ENCODE measurements at places on chromosomes 7 and 10.
A peak's percentile ranks its signal among the peaks of the same experiment; 100 is the strongest.

DNA sequence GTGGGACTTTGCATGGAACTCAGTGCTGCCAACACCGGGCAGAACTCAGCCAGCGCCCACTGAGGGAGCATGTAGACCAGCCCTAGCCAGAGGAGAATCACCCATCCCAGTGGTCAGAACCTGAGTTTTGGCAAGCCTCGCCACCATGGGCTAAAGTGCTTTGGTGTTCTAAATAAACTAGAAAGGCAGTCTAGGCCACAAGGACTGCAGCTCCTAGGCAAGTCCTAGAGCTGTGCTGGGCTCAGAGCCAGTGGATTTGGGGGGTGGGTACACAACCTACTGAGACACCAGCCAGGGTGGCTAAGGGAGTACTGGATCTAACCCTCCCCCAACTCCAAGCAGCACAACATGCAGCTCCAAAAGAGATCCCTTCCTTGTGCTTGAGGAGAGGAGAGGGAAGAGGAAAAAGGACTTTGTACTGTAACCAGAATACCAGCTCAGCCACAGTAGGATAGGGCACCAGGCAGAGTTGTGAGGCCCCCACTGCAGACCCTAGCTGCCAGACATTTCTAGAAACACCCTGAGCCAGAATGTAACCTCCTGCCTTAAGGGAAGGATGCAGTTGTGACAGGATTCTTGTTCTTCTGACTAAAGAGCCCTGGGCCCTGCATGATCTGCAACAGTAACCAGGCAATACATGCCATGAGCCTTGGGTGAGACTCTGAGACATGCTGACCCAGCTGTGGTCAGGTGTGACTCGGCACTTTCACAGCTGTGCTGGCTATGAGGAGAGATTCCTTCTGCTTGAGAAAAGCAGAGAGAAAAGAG, 24.4 kb downstream of the GSDME start:
- DNase-seq: peak; percentile 23

DNA sequence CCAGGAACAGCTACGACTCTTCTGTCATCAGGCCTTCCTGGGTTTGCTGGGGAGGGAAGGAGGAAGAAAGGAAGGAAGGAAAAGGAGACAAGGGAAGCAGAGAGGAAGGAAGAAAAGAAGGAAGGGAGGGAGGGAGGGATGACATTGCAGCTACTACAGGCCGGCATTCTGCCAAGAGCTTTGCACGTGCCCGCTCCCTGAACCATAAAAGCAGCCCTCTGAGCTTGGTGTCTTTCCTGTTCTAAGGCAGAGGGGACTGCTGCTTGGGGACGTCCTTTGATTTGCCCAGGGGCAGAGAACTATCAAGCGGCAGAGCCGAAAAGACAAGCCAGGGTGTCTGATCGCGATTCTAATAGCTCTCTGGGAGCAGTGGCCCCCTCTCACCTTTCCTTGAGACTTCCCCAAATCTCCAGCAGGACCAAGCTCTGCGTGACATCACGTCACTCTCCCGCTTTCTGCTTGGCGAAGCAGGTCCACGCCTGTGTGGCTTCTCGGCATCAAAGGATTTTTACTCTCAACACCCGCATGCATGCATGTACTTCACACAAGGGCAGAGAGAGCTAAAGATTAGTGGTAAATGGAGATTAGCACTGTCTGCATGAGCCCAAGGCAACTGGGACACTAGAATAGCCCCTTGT, 167.8 kb upstream of the AUTS2 start:
- peak; percentile 30 for DNase-seq

GRCh38 chr7:6074612-6075380, 43.6 kb downstream of the ANKRD61 start:
- peak; percentile 77 for DNase-seq

DNA sequence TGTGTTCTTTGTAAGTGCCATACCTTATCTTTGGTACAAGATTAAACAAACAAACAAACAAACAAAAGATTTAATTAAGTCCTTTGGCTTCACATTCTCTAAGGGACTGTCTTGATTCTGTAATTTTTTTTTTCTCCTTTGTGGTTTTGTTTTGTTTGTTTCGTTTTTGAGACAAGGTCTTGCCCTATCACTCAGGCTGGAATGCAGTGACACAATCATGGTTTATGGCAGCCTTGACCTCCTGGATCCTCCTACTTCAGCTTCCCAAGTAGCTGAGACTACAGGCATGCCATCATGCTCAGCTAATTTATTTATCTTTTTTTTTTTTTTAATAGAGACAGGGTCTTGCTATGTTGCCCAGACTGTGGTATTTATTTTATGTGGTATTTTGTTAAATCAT, 165.8 kb downstream of the LRRC4 start:
- DNase-seq: peak; percentile 58

- no peak for DNase-seq
These were observed 31.5 kb downstream of the ASB13 start for GRCh38 chr10:5634918-5635317.

DNA sequence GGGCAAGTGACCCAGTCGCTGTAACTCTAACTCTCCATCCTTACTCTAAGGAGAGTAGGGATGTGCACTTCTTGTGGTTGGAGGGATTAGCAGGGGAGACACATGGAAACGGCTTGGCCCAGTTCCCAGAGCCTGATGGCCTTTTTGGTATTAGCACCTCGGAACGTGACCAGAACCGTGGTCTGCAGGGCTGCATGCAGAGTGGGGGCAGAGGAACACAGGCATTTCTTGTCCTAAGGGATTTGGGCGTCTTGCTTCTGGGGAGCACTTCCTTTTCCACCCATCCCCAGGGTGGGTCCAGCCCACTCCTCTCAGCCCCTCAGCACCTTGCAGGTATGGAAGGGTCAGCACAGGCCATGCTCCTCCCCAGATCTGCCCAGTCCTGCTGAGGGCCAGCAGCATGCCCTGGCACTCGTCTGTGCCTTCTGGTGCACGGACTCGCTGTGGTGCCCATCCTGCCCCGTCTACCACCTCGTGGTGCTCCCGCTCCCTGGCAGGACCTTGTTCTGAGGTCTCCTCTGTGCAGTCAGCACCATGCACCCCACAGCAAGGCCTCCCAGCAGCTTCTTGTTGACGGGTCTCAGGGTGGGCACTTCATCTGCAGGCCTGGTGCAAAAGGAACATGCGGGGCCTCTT, 109.6 kb downstream of the ACTR3B start:
- no peak for DNase-seq

GRCh38 chr7:36673703-36674102, 50.6 kb downstream of the AOAH start:
- no peak for DNase-seq

DNA sequence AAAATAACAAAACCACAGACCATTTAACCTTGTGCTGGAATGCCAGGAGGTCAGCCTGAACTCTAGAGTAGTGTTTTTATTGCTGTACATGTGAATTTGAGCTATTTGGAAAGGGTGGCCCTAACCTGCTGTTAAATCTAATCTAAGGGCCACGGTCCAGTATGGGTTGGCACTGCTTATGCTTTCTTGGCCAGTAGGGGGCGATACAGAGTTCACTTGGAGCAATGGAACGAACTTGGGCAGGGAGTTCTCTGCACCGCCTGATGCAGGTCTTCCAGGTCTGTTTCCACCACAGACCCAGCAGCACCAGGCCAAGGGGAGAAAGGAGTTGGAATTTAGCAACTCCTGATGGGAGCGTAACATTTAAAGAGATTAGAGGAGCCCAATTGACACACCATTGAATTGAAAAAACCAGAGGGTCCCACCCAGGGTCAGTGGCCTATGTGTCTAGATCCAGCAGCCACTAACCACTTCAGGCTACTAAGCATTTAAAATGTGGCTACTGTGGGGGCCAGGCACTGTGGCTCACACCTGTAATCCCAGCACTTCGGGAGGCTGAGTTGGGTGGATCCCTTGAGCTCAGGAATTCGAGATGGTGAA, 75.7 kb upstream of the EFCAB10 start:
- peak; percentile 18 for DNase-seq

DNA sequence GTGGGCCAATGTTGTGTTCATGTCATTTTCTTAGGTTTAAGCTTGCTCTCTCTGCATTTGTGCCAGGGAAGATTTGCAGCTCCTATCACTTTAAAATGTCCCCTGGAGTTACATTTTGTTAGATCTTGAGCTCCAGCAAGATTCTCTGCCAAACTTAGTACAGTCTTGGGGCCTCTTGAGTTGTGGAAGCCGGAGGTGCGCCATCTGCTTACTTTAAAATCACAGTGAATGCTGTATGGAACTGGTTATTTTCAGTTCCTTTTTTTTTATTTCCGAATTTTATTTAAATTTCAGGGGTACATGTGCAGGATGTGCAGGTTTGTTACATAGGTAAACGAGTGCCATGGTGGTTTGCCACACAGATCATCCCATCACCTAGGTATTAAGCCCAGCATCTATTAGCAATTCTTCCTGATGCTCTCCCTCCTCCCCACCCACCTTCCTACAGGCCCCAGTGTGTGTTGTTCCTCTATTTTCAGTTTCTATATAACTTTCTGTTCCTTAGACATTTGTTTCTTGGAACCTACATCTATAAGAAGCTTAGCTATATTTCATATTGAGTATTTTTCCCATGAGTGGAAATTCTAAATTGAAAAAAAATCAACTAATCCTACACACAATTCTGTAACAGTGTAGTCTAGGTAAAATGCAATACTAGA, 114.4 kb upstream of the CREB5 start:
- DNase-seq: peak; percentile 61

DNA sequence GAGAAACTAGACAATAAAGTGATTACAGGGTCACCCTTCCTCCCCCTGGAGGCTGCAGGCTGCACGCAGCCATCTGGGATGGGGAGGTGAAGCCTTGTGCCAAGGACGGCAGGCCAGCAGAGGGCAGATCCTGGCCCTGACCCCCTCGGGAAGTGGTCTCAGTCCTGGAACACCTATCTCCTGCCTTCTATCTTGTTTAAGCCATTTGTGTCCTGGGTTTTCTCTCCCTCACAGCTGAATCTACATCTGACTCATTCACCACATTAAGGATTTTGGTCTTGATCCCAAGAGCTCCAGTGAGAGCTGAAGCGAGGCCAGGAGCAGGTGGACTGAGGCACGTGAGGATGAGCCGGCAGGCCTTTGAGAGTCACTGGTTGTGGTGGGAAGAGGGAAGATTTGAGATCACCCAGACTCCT, 16.4 kb upstream of the PARP12 start:
- no peak for DNase-seq

DNA sequence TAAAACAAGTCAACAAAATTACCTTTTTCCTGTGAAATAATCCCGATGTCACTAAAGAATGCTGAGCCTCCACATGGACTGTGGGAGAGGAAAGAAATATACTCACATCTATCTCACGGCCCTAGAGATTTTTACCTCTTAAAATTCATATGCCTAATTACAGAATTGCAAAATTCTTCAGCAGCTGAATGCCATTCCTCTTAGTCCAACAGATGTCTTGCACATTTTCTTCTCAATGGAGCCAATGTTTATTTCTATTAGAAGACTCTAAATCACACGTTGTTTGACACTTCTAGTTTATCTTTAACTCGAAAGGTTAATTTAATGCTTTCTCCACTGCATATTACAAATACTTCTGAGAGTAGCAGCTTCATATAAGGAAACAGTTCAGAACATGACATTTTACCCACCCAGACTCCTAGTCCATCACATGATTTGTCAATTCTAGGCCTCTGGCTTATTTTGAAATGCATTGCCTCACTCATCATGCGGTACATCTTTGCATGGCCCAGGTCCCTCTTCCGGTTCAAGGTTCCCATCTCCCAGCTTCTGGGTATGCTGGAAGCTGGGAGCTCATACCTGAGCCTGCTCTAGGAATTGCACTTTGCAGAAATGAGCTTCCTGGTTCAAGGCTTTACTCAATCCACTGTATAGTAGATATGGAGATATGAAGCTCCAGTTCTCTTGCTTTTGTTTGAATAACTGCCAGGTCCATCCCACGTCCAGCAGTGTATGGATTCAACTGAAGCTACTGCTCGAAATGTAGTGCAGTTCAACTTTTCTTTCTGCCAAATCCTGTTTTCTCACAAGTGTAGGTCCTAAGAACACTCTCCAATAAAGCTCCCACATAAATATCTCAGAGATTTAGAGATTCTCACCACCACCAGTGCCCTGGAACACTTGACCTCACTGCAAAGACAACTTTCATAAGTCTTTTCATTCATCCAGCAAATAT, 306.2 kb downstream of the GPR37 start:
- DNase-seq: peak; percentile 30

DNA sequence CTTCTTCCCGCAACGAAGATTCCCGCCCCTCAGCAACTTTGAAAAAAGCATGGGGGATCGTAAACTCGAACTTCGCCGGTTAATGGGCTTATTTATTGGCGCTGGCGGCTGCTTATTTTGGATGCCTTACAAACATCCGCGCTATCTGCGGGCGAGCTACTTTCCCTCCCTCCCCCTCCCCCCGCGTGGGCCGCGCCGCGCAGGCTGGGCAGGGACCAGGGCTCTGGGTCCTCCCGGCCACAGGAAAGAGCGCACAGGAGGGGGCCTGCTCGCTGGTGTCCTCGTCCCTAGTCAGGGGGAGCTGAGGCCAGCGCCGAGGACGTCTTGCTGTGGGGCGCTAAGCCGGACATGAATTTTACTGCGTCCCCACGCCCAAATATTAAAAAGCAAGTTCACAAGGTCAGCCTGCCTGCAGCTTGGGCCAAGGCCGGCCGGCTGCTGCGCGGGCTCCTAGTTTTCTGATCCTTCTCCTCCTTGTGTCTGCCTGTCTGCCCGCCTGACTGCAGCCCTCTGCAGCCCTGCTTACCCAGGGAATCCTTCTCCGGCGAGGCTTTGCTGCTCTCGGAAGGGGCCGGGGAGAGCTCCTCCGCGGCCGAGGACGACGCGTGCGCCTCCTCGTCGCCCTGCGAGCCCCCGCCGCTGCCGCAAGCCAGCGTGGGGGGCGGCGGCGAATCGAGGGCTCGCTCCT, 1.2 kb downstream of the HOXA10 start:
- DNase-seq: no peak

DNA sequence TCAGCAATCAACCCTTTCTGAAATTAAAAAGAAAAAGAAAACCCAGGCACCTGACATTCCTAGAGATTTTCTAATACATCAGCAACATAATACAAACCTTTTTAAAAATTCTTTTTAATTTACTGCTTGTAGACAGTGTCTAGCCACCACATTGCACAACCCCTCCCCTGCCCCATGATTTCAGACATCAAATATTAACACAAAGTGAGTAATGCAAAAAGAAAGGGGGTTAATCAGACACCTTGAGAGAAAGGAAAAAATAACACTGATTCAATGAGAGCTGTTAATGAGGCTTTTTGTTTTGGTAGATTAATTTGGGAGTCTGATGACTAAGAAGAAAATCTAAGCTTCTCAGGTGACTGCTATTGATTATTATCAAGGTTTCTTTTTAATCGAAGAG, 55.3 kb downstream of the SLC25A13 start:
- no peak for DNase-seq

DNA sequence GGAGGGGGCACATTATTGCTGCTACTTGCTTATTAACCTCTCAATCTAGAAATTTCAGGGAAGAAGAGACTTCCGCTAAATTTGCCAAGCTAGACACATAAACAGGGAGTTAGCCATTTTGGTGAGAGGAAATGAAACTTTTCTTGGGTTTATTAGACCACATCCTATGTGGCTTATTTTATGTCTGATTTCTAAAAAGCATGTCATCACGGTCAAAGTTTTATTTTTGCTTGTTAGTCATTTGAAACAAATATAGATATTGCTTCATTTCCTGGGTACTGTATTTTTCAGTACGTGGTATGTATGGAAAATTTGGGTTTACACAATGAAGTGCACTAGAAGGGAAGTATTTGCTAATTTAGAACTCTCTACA, 144.1 kb downstream of the TCF7L2 start:
- peak; percentile 99 for DNase-seq

- DNase-seq: peak; percentile 87
These were observed 416.3 kb downstream of the ADRA2A start for GRCh38 chr10:111493024-111493625.
